ENCODE measurements at places on chromosomes 16 and 17.
A peak's percentile ranks its signal among the peaks of the same experiment; 100 is the strongest.

DNA sequence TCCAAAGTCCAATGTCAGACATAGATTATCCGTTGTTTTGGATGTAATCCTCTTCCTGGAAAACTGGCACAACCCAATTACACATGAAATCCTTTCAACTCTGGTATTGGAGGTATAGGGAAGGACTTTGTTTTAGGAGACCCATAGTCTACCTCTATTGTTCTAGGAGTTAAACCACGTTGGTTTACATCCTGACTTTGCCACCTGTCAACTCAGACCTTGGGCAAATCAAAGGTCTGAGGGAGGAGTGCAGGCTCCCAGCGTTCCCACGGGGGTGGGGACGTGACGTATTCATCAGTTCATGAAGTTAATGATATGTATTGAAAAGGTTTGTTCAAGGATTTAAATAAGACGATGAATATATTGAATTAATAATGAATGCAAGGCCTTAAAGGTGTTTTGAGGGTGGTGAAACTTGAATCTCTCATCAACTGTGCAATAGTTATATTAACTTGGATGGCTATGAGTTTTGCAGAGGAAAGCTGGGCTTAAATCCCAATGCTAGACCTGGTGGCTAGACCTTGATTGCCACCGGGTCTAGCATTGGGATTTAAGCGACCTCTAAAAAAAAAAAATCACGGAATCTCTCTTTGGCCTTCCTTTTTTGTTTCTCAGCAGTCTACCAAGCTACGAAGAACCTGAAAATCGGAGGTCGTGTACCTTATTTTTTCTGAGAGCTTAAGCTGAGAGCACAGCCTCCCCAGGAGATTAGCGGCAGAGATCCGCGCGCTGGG, 744 bp upstream of the NF1 start:
- no peak for DNase-seq

GRCh38 chr16:77514500-77515220, 79.8 kb upstream of the ADAMTS18 start:
- DNase-seq: no peak

DNA sequence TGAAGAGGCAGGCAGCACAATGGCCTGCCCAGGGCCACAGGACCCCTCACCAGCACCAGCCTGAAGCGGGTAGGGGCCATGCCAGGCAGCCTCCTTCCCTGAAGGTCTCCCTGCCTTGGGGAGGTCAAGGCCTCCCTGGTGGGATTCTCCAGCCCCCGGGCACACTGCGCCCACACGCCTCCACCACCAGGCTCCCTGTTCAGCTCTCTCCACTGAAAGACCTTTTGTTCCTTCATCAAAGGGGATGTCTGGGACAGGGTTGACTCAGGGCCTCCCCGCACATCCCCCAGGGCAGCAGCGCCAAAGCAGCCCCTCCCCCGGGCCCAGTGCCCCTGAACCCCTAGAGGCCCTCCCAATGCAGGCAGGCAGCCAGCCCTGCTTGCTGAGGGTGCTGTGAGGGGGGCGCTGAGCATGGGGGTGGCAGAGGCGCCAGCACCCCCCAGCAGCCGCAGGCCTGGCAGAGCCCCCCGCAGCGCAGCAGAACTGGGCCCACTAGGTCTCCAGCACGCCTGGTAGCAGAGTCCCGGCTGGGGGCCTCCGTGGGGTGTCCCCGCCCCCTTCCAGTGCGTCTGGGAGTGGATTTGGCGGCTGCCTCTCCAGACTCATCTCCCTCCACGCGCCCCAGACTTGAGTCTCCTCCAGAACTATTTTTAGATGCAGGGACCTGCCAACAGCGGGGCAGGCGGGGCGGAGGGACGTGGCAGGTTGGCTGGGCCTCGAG, 13.1 kb downstream of the BCAR1 start:
- peak; percentile 86 for DNase-seq

DNA sequence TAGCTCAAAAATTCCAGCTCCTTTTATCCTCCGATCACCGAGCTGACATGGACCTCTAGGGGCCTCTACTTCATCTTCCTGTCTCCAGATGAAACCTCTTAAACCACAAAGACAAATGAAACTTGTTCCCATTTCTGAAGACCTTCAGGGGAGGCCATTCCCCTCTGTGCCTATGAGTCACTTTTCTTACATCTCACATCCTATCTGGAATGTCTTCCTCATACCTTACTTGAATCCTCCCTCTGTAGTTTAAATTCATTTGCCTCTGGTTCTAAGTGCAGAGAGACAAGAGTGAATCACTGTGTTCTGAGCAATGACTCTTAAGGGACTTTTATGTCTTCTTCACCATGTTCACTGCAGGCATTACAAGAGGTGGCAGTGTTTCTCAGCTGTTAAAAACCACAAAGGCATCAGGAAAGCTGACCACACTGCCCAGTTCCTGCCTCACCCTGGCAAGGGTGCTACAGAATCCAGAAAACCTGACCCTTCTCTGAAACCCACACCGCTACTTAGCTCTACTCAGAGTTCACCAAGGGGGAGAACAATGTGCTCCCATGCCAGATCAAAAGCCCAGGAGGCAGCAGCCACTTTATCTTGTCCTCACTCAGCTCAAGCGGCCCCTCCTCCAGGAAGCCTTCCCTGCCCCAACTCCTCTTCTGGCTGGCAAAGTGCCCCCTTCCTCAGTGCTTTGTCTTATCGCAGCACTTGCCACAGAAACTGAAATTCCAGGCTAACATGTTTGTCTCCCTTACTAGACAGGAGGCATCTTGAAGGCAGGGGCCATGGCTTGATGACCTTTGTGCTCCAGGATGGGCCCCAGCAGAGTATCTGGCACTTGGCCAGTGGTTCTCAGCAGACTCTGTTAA, 6.4 kb downstream of the CUEDC1 start:
- peak; percentile 100 for DNase-seq

DNA sequence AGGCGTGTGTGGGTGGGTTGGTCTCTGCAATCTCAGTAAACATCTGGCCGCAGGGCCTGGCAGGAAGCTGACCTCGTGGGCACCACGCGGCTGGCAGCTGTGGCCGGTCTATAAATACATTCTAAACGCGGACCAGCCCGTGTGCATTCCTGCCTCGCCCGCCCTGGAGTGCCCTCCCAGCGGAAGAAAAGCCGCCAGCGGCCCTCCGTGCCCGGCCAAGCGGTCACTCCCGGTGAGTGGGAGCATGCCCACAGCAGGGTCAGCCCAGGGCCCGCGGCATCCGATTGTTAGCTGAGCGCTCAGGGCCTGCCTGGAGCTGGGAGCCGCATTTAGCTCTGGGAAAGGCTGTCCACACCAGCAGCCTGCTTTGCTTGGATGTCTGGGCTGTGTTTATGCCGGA, 10.3 kb downstream of the ZNF469 start:
- DNase-seq: peak; percentile 29

GRCh38 chr16:31876951-31877828, 3.6 kb downstream of the ZNF267 start:
- DNase-seq: peak; percentile 94

- no peak for DNase-seq
Measured at GRCh38 chr16:29777576-29778350, at the start of gene ZG16. ZG16 (plus strand) TSS chr16:29778256; CDS start chr16:29779267, 1,011 bp downstream.

DNA sequence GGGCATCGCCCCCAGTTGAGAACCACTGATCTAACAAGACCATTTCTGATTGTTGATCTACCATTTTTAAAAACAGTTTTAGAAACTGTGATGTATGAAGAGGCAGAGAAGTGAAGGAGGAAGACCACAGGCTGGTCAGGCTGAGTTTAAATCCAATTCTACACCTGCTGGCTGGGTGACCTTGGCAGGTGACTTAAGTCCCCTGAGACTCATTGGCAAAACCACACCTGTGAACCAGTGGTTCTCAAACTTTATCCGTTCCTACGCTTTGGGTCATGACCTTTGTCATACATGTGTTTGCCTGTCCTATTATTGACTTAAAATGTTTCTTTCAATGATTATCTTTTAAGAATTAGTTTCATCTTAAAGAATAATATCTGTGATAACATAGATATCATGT, 2.3 kb downstream of the GP2 start:
- no peak for DNase-seq

- DNase-seq: no peak
Measured at GRCh38 chr16:1428511-1428910, 2.4 kb upstream of the PERCC1 start.

DNA sequence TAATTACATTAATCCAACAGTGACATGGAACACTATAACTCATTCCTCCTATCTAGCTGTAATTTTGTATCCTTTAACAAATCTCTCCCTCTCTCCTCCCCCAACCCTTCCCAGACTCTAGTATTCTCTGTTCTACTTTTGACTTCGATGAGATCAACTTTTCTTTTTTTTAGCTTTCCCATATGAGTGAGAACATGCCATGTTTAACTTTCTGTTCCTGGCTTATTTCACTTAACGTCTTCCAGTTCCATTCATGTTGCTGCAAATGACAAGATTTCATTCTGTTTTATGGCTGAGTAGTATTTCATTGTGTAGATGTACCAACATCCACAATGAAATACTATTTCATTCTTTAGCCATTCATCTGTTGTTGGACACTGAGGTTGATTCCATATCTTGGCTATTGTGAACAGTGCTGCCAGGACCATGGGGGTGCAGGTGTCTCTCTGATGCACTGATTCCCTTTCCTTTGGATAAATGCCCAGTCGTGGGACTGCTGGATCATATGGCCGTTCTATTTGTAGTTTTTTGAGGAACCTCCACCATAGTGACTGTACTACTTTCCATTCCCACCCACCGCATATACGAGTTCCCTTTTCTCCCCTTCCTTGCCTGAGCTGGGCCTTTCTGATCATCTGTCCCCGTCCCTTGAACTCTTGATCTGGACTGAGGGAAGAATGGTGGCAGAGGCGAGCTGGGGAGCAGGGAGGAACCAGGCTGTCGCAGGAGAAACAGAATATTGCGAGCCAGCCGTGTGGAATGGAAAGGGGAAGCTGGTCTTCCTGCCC, 7.7 kb upstream of the CEP295NL start:
- DNase-seq: no peak

DNA sequence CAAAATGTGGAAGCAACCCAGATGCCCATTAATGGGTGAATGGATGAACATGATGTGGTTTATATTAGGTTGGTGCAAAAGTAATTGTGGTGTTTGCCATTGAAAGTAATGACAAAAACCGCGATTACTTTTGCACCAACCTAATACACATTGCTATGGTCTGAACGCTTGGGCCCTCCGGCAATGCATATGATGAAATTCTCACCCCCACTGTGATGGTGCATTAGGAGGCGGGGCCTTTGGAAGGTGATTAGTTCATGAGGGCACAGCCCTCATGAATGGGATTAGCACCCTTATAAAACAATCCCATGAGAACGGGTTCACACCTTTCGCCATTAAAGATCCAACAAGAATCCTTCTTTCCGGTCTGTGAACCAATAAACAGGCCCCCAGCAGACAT, 25.3 kb upstream of the PRM1 start:
- DNase-seq: no peak

GRCh38 chr16:14011846-14012245, 59.3 kb upstream of the MRTFB start:
- DNase-seq: no peak

DNA sequence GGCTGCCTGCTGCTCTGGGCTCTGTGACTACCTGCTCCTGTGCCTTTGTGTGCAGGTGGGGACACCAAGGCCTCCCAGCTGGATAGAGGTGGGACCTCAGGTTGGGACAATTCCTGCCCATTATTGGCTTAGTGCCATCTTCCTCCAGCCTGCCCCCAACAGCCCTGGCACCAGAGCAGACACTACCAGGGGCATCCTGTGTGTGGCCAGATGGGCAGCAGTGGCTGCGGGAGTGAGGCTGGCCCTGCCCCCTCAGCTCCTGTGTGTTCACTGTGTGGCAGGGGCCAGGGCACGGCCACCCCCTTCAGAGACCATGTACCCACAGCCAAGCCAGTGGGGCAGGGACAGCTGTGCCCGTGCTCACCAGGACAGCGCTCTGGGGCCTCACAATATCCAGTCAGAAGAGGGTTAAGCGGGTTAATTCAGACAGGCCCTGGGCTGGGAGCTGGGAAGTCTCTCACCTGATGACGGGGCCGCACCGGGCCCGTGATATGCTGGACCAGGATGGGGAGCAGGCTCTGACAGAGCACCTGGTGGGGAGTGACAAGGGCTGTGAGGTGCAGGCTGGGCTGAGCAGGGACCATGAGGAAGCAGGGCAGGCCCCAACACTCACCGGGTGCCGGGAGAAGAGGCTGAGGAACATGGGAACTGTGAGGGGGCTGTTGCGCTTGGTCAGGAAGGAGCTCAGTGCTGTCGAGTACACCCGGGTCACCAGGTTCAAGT, 13.0 kb downstream of the MYBBP1A start:
- DNase-seq: no peak

GRCh38 chr17:9788601-9789000, 2.8 kb downstream of the DHRS7C start:
- DNase-seq: no peak

DNA sequence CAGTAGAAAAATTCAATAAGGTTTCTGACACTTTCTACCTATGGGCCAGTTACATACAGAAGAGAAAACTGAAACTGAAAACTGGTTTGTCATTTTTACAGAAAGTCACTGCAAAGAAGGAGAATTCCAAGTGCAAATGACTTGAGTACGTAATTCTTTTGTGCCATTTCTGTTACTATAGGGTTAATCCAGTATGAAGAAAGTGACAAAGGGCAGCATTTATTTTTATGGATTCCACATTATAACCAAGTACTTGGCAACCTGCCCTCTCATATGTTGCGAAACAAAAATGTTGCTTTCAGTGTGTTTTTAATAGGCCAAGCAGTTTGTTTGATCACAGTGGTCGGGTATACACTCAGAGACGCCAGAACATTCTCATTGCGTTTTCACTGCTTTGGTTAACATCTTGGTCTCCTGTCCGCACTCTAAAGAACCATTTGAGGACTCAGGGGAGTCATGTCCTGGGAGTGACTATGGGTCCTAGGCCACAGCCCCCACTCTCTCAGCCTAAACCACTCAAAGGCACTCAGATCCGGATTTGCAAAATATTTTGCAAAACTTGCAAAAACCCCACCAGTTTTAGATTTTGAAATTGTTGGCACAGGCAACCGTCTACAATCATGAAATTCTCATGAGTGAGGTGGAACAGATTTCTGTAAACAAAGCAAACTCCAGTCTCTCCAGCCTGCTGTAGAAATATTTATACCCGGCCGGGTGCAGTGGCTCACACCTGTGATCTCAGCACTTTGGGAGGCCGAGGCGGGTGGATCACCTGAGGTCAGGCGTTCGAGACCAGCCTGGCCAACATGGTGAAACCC, 15.4 kb upstream of the HELZ start:
- DNase-seq: no peak

DNA sequence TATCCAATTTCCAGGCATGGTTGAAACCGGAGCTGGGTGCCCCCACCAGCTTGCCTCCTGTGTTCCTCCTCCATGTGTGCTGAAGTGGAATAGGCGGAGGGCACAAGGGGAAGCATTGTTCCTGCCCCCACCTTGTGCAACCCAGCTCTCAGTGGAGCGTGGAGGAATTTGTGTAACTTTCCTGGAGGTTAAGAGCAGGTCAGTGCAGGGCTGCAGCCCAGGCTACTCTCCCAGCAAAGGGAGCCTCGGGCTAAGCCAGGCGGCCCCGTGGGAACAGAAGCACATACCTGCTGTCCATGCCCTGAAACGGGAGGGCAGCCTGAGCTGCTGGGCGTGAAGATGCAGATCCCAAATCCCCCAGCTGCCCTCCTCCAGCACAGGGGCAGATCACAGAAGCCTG, 158.8 kb upstream of the LHX1 start:
- no peak for DNase-seq

- DNase-seq: no peak
Measured at GRCh38 chr16:14148016-14148415, 76.9 kb downstream of the MRTFB start.
